Left ventricle myocardium superior (tissue), 1 donor: ENCODE measurements at places on chromosomes 3 and 15.
A peak's percentile ranks its signal among the peaks of the same experiment; 100 is the strongest.

- DNase-seq, result no peak
Measured at GRCh38 chr3:105274958-105275357, 91.8 kb upstream of the ALCAM start.

DNA sequence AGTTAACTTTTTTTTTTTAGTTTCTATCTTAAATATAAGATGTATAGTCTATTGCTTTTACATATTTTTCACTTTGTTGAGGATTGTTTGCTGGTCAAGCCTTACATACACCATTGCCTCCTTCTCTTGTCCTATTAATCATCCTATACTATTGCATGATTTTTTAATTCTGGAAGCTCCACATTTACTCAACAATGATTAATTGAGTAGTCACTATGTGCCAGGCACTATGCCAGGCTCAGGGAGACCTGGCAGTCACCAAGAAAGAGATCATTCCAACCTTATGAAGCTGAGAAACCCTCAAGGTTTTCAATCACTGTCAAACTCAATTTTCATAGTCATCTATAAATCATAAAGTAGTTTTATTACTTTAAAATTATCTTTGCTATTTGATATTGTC is 626.2 kb downstream of the IGSF11 start:
- DNase-seq, result no peak

- DNase-seq, result no peak
Measured at GRCh38 chr15:33433821-33434220, 123.1 kb downstream of the RYR3 start.

DNA sequence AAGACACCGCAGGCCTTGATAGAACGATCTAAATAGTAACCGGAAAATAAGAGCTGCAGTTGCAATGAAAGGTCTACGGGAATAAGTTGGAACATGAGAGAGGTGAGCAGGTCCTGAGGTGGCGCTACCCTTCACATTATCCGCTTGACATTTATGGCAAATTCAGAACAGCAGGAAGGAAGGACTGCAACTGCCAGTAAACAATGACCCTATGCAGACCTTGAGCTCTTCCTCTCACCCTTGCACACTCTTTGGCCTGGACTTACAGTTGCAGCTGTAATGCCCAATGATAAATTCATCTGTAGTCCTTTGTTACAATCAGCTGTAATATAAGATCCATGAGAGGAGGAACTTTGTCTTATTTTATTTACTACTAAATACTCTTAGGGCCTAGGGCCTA is 32.3 kb upstream of the TRIM59 start:
- no peak for DNase-seq

GRCh38 chr15:71501344-71502076 is 308.8 kb upstream of the NR2E3 start:
- no peak for DNase-seq

- no peak for DNase-seq
Measured at GRCh38 chr3:86708893-86709292, 282.1 kb downstream of the VGLL3 start.

GRCh38 chr15:28094732-28095521 is 4.2 kb downstream of the OCA2 start:
- DNase-seq, result peak; percentile 62

DNA sequence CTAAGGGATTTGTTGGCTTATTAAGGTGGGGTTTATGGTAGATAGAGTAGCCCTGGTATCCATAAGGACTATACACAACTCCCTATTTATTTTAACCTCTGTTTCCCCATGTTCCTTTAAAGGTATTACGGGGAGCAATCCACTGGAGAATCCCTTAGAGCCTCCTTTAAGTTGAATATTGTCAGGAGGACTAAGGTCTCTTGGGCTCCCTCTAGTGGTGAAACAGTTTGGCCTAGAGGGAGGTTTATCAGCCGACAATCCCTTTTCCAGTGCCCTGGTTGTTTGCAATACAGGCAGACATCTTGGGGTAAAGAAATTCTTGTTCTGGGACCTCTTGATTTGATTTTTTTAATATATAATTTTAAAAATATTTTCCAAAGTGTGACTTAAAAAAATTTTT is 12.9 kb downstream of the OPA1 start:
- DNase-seq, result no peak

GRCh38 chr15:35062738-35063099 is 22.4 kb downstream of the NANOGP8 start:
- DNase-seq, result no peak

- DNase-seq, result peak; percentile 67
Measured at GRCh38 chr15:44712346-44713005, 1.2 kb downstream of the B2M start.

GRCh38 chr3:135564696-135565095 is 400.8 kb upstream of the PPP2R3A start:
- DNase-seq, result no peak

- no peak for DNase-seq
Measured at GRCh38 chr3:102577082-102577789, 142.4 kb downstream of the ZPLD1 start.

DNA sequence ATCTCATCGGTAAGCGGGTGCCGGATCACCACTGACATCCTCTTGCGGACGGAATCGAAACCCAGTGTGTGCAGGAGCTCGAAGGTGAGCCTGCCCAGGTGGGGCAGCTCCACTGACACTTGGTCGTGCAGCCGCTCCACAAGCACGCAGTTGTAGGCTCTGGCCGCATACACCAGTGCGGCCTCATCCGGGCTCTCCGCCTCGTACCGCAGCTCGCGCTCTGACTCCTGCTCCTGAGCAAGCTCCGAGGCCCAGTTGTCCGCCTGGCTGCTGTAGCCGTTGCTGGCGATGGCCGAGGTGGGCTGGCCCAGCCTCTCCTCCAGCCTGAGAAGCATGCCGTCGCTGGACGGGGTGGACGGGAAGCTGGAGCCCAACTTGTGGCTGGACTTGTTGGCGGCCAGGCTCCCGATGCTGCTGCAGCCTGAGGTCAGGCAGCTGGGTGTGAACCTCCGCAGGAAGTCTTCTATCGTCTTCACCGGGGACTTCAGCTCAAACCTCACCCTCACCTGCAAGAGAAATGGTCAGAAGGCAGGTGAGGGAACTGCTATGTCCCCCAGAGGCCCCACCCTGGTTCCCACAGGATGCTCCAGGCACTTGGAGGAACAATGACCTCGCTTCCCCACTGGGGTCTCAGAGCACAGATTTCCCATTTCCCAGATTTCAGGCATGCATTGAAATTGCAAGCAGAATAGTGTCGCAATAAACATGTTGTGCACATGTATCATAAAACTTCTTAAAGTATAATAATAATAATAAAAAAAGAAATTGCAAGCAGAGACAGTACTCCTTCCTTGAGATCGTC is 149.2 kb downstream of the ATP10A start:
- no peak for DNase-seq
